ENCODE measurements at places on chromosomes 1 and 21.
A peak's percentile ranks its signal among the peaks of the same experiment; 100 is the strongest.

DNA sequence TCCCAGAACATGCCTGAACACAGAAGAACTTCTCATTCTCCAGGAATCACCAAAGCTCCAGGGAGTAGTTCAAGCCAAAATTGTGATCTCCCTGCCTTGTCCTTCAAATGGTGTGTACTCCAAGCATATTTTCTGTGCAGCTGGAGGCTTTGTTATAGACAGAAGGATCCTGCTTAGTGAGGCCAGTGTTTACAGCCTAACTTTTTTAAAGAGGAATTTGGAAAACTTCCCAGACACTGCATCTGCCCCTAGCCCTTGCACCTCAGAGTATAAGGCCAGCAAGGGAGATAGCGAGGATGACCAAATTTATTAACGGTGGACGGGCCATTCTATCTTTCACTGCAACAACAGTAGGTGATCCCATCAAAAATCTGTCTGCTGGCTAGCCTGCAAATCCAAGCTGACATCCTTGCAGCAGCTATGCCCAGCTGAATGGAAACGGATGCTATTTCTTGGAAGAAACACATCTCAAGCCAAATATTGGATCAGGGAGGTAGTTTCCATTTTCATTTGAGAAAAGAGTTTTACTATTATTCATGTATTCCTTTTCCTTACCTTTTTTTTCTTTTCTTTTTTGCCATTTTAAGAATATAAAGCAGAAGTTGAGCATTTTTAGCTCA, 249.8 kb downstream of the USH2A start:
- DNase-seq = no peak

DNA sequence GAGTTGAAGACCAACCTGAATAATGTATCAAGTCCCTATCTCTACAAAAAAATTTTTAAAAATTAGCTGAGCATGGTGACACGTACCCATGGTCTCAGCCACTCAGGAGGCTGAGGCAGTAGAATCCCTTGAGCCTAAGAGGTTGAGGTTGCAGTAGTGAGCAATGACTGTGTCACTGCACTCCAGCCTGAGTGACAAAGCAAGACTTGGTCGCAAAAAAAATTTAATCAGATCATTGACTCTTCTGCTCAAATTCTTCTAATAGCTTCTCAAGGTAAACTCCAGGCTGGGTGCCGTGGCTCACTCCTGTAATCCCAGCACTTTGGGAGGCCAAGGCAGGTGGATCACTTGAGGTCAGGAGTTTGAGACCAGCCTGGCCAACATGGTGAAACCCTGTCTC, 85.9 kb upstream of the PUM1 start:
- DNase-seq = no peak

- no peak for DNase-seq
Observed at GRCh38 chr1:61433646-61434045, 291.3 kb downstream of the TM2D1 start.

- no peak for DNase-seq
Observed at GRCh38 chr1:215987092-215987875, 420.2 kb downstream of the KCTD3 start.

- peak; percentile 34 for DNase-seq
Observed at GRCh38 chr1:150621497-150622302, 7.7 kb downstream of the ENSA start.

DNA sequence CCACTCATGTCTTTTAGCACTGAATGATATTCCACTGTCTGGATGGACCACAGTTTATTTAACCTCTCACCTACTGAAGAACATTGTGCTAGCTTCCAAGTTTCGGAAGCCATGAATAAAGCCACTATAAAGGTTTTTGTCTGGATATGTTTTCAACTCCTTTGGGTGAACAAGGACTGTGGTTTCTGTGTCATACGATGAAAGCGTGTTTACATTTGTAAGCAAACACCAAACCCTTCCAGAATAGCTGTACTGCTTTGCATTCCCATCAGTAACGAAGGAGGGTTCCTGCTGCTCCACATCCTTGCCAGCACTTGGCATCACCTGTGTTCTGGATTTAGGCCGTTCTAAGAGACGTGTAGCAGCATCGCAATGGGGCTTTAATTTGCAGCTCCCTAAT, 10.7 kb upstream of the ARHGEF16 start:
- no peak for DNase-seq
